ENCODE measurements at places on chromosomes 3 and 15.

DNA sequence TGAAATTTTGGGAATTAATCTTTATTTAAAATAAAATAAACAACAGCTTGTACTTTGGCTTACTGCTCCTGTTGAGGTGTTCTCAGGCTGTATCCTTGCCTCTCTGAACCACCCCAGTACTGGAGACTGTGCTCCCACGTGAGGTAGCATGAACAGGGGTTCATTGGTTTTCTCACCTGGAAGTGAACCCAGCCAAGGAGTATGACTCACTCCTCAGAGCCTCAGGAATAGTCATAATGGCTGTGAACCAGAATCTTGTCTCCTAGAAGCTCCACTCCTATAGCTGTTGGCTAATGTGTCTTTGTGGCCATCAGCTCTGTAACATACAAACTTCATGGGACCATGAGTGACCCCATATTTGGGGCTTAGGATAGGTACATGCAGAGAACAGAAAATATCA lies 122.5 kb upstream of the ST8SIA2 start:
- no peak for DNase-seq

GRCh38 chr15:73697033-73697467 lies 12.9 kb downstream of the CD276 start:
- peak; percentile 73 for DNase-seq

- no peak for DNase-seq
These were observed 35.2 kb upstream of the ARL14 start for GRCh38 chr3:160641665-160642309.

GRCh38 chr3:158842976-158843375 lies 41.1 kb downstream of the MFSD1 start:
- DNase-seq = no peak

DNA sequence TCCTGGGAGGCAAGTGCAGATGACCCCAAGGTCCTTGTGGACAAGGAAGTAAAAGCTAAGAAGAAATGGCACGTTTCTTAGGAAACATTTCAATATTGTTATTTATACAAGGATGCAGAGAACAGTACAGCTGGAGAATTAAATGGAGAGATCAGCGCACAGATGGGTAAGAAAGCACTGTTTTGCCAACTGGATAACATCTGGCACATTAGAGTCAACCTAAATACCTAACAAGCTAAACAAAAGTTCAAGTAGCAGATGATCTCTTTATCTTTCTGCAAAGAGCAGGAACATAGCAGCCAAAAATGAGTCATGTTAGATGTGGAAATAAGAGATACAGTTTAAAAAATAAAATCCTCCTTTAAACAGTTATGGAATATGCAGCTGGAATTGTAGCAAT lies 15.7 kb upstream of the DPPA4 start:
- DNase-seq = no peak

DNA sequence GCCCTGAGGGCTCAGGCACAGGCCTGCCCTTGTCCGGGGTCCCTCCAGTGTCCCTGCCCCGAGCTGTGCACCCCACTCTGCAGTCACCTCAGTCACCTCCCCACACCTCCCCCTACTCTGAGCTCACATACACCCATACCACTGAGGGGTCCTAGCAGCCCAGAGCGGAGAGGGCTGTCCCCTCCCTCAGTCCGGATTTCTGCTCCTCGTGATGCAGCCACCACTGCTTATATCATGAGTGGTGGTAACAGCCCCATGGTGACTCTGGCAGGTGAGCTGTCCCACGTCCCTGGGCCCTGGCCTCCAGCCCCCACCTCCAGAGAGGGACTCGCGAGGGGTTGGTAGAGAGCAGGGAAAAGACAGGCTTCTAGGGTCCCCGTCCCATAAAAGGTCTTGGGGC lies 8.0 kb downstream of the CSPG4 start:
- no peak for DNase-seq

DNA sequence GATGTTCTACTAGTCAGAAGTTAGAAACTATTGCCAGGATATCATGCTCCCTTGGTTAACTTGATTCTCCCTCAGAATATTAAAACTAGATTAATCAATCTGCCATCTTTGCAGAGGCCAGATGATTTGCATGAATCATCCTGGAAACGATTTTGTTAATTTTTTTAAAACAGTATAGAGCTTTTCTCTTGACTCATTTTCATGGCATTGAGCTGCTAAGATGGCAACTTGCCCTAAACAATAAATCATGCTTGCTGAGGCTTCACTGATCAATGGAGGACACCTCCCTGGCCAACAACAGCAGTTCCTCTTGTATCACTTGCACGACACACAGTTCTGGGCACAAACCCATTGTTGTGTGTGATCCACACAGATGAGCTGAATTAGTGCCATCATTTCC lies 109.1 kb downstream of the COL6A6 start:
- DNase-seq = no peak

All from inflammatory macrophage (primary cell).